ENCODE measurements at places on chromosomes 16 and 17.

- no peak for DNase-seq
Measured at GRCh38 chr16:2015117-2015946, 4.3 kb upstream of the NPW start.

- DNase-seq = no peak
Measured at GRCh38 chr17:63381101-63381729, 64.9 kb downstream of the CYB561 start.

DNA sequence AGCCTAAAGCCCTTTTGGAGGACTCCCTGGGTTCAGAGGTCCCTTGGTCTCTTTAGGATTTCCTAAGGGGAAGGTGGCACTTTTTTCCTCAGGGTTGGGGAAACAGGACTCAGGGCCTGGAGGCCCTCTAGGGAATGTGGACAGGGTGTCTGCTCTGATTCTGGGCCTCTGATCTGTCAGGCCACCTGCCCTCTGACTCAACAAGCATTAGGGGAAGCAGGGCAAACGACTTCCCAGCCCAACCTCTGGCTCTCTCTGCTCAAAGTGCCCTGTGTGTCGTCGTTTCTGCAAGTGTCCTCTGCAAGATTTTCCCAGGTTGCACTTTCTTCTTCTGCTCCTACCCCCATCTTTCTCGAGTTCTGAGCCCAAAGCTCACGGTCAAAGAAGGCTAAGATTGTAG, 6.6 kb upstream of the IGFBP4 start:
- DNase-seq = no peak

- peak; percentile 7 for DNase-seq
Measured at GRCh38 chr16:20089246-20089965, 15.7 kb upstream of the GPR139 start.

GRCh38 chr17:12856416-12856815, 67.1 kb downstream of the ARHGAP44 start:
- no peak for DNase-seq
